Progenitor cell of endocrine pancreas (in vitro differentiated cells): ENCODE measurements at places on chromosomes 4 and X. TPM values are rescaled to one million over a fixed set of nuclear protein-coding genes. Genes with fewer than 3 reads are reported as not detected.

DNA sequence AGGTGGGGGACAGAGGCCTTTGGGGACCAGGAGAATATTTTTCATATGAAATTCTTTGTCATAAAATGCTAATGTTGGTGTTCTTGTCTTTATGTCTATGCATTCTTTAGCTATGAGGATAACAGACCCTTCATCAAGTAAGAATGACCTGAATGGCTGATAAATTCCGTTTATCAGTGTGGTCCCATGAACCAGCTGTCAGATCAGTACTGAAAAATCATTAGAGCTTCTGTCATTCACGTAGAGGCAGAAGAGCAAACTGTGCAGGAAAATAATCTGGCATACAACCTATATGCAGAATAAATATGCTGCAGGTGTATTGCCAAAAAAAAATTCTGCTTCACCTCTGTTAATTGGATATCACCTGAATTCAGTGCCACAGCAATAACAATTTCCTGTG, 828.6 kb downstream of the ADGRL3 start:
- DNase-seq = no peak

FAM47B gene
- not detected in 2 replicates for total RNA-seq

DNA sequence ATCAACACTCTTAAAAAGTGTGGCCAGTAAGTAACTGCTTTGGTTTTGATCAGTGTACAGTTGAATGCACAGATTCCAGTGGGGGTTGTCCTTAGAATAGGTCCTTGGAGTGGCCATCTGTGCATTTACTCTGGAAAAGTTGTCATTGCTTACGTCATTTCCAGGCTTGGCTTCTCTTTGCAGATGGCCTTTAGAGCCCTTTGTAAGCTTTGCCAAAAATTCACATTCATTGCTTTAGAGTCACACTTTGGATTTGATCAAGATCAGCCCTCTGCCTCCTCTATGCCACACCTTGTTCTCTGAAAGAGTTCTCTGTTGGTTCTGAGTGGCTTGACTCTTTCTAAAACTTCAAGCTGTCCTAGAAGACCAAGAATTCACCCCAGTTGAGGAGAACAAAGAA, 83.9 kb downstream of the MAMLD1 start:
- DNase-seq = no peak

UTP14A gene
- 18.1 and 20.0 TPM in 2 replicates for total RNA-seq

SLC9A7 gene
- 9.5 and 11.1 TPM in 2 replicates for total RNA-seq

RIPPLY1 gene
- not detected in 2 replicates for total RNA-seq

TRPC3 gene
- 0.84 TPM in 2 replicates for total RNA-seq
